ENCODE measurements at places on chromosomes 13 and 19. TPM values are rescaled to one million over a fixed set of nuclear protein-coding genes. Genes with fewer than 3 reads are reported as not detected.

The ZNF284 gene
- 1.7 TPM for total RNA-seq

The PPP1R15A gene
- total RNA-seq: 188 TPM

The AKAP11 gene
- total RNA-seq: 10.9 TPM

The NEK5 gene
- total RNA-seq: 0.16 TPM

The LYPD5 gene
- total RNA-seq: 1.0 TPM

The ZNF571 gene
- total RNA-seq: 0.98 TPM

The FPR2 gene
- total RNA-seq: 0.03 TPM

The GRK1 gene
- total RNA-seq: not detected

The PVR gene
- total RNA-seq: 105 TPM

The ZNF708 gene
- 8.2 TPM for total RNA-seq

The NFIX gene
- total RNA-seq: 22.5 TPM

The RASAL3 gene
- not detected for total RNA-seq

The BCL2L12 gene
- 19.4 TPM for total RNA-seq

The ZNF610 gene
- not detected for total RNA-seq

The SRRM5 gene
- total RNA-seq: 0.30 TPM

The LGALS4 gene
- total RNA-seq: 0.57 TPM

The GFY gene
- not detected for total RNA-seq

The TMPRSS9 gene
- total RNA-seq: not detected
